ENCODE measurements at places on chromosomes 3 and 15.

DNA sequence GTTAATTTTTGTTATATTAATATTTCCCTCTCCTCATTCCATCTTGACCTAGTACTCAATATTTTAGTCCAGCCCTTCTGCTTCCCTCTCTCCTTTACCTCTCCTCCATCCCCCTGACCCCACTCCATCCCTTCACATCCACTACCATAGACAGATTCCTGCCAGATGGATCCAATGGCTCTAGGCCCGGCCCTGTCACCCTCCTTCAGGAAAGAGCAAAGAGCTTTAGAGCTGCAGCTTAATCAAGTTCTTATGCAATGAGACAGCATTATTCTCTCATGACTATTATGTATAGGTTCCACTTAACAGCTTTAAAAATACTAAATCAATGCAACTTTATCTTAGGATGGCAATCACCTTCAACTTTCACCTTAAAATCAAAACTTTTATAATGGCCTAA lies 200.7 kb upstream of the TTC14 start:
- no peak for DNase-seq

GRCh38 chr3:20194793-20195460 lies 8.9 kb upstream of the SGO1 start:
- DNase-seq: no peak

DNA sequence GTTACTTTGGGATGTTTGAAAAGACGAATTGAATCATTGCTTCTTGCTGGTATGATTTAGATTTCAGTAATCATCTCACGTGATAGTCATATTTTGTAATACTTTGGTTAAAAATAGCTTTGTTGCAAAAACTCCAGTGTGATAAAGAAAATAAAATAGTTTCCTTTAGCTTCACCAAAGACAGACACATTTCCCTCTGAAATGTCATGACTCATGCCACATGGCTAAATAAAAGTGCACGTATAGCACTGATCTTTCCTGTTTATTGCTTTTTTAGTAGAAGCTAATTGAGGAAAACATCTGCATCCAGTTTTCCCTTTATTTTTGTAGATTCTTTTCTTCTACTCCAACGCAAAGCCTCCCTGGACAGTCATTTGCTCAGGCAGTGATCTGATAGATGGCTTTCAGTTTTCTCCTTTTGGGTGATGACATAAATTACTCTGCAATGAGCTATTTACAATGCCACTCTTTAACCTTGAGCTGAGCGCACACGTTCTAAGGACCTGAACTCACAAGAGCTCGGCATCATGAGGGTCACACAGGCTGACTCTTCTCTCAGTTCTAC lies 84.9 kb downstream of the ARNT2 start:
- no peak for DNase-seq

GRCh38 chr3:71322154-71322553 lies 261.4 kb downstream of the FOXP1 start:
- no peak for DNase-seq

- no peak for DNase-seq
These were observed at the start of gene ITIH3 for GRCh38 chr3:52794612-52795099. Gene ITIH3 (plus strand): TSS chr3:52794796. CDS start chr3:52794804, 8 bp downstream.

DNA sequence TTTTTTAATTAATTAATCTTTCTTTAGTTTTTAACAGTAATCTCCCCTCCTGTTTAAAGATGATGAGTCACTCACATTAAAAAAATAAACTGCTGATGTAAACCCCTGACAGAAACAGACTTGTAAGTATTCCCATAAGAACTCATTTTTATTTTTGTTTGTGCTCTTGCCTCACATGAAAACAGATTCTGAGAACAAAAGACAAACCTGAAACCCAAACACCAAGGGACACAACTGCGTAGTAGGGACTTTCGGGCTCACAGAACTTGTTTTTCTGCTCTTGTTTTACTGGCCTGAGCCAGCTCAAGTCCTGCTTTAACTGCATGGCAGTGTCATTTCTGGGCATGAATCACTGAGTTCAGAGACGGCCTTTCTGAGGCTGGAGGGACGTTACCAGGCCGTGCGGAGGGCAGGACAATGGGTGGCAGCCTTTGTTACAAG lies 600.8 kb downstream of the FOXP1 start:
- DNase-seq: peak; percentile 13

GRCh38 chr3:139519998-139520737 lies 19.4 kb downstream of the RBP1 start:
- DNase-seq: no peak

GRCh38 chr15:42145546-42146455 lies 10.6 kb downstream of the PLA2G4F start:
- no peak for DNase-seq

DNA sequence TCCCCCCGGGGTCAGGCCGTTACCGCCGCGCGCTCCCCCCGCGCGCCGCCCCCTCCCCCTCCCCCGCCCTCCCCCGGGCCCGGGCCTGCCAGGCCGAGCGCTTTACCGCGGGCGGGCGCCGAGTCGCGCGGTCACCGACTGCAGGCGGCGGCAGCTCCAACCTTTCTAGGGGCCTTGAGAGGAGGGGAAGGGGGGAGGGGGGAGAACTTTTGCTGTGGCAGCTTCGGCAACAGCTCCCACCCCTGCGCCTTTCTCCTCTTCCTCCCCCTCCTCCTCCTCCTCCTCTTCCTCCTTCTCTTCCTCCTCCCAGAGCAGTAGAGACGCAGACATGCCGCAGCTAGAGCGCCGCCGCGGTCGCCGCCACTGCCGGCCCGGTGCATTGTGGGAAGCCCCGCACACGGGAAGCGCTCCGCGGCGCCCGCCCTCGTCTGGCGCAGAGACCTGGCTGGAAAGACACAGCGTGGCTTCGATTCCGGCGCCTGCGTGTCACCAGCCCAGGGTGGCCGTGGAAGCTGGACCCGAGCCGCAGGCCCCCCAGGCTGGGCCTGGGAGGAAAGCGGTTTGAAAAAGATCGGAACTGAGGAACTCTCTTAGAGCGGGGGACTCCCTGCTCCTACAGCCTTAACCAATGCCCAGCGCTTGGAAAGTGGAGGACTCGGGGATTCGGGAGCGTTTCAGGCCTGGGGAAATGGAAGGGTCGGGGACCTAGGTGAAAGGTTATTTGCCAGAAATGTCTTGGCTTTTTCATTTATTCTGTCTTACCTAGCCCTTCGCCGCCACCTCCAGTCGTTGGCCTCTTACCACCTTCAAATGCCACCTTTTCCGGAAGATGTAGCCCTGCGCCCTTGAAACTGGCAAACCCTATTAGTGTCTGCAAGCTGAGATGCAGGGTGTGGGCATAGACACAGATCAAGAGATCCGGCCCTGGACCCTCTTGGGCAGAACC lies at the start of gene ZNF148:
Gene ZNF148, minus strand, starts transcription at position 330 of the 946 bp plus-strand sequence. CDS start 61,685 bp downstream, outside the sequence.
- DNase-seq: peak; percentile 42

DNA sequence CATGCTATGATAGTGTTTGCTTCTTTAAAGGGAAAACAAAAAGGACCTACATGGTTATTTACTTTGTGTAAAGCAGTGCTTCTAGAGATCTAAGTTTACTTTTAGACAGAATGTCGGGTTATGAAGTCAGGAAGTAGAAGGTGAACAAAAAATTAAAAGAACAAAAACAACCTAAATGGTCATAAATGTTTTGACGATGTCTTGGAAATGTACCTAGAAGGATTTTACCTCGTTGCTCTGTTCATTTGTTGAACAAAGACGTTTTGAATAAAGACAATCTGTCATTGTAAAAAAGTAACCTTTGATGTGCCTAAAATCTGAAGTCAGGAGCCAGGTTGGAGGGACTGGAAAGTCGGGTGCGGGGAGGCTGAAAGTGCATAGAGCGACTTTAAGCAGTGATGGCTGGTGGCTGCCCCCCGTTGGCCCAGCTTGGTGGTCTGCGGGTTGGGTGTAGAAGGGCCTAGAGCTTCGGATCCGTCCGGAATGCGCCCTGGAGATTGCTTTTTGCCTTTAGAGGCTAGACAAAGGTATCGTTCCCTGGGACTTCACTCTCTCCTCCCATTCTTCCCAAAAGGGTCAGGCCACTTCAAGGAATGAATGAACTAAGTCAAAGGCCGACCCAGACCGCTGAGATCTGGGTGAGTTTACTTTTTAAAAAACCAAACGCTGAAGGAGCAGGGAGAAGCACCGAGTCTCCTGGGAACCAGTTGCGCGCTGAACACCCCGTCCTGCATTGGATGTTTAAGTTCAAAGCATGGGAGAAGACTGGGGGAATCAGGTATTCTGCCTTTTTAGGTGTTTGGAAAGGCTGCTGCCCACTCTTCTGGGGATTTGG lies 2.1 kb downstream of the SOX14 start:
- DNase-seq: no peak
